ENCODE measurements at places on chromosomes 2 and 18. TPM values are rescaled to one million over a fixed set of nuclear protein-coding genes. Genes with fewer than 3 reads are reported as not detected.

MEIS1 gene
- 110 TPM for total RNA-seq

VPS54 gene
- 38.9 TPM for total RNA-seq

TMEM169 gene
- total RNA-seq = not detected

IL1F10 gene
- not detected for total RNA-seq

CHRNA1 gene
- total RNA-seq = not detected

MPHOSPH10 gene
- 14.7 TPM for total RNA-seq

GCA gene
- 16.7 TPM for total RNA-seq

EVX2 gene
- 0.28 TPM for total RNA-seq

TTC32 gene
- total RNA-seq = 16.7 TPM

ERBB4 gene
- total RNA-seq = 4.2 TPM

PKDCC gene
- total RNA-seq = 34.1 TPM

RAPH1 gene
- total RNA-seq = 17.7 TPM

COL4A4 gene
- total RNA-seq = 0.76 TPM

ACMSD gene
- total RNA-seq = not detected

ZDBF2 gene
- 9.7 TPM for total RNA-seq

CCDC68 gene
- total RNA-seq = 25.6 TPM

SPATS2L gene
- 20.6 TPM for total RNA-seq

VIL1 gene
- total RNA-seq = not detected

ATP6V1C2 gene
- total RNA-seq = 0.26 TPM

RESP18 gene
- not detected for total RNA-seq

CCL20 gene
- not detected for total RNA-seq

LAMA3 gene
- total RNA-seq = 59.5 TPM

FSIP2 gene
- under 0.01 TPM for total RNA-seq

MPPE1 gene
- 26.2 TPM for total RNA-seq

PLEKHH2 gene
- total RNA-seq = 54.7 TPM

WDR54 gene
- not detected for total RNA-seq

CDCA7 gene
- 8.6 TPM for total RNA-seq

LRRTM1 gene
- not detected for total RNA-seq

KCNJ13 gene
- not detected for total RNA-seq

KCNG3 gene
- total RNA-seq = 0.40 TPM

LYG1 gene
- total RNA-seq = 0.29 TPM

PAPOLG gene
- 15.0 TPM for total RNA-seq

PSMA8 gene
- not detected for total RNA-seq

DNAJC5G gene
- total RNA-seq = 0.77 TPM

TLX2 gene
- total RNA-seq = not detected

RUFY4 gene
- not detected for total RNA-seq

SKA1 gene
- total RNA-seq = not detected

COPS9 gene
- 14.1 TPM for total RNA-seq

RAB6C gene
- 0.41 TPM for total RNA-seq

EMILIN1 gene
- 211 TPM for total RNA-seq

SPP2 gene
- not detected for total RNA-seq

NEUROD1 gene
- total RNA-seq = not detected

MARCO gene
- total RNA-seq = 2.1 TPM

KCNK3 gene
- total RNA-seq = 2.8 TPM

LCT gene
- total RNA-seq = not detected

TTN gene
- 6.0 TPM for total RNA-seq

SERPINB10 gene
- total RNA-seq = not detected

MIB1 gene
- total RNA-seq = 121 TPM

FEV gene
- not detected for total RNA-seq

EDAR gene
- total RNA-seq = not detected

ST6GAL2 gene
- not detected for total RNA-seq

INHBB gene
- total RNA-seq = 2.9 TPM

NPHP1 gene
- total RNA-seq = 24.7 TPM

PLCD4 gene
- 1.2 TPM for total RNA-seq

RAB17 gene
- 0.26 TPM for total RNA-seq

SERPINB3 gene
- total RNA-seq = not detected

Data from uterus (tissue), 4 donors.